ENCODE measurements at places on chromosomes 6 and 20. TPM values are rescaled to one million over a fixed set of nuclear protein-coding genes. Genes with fewer than 3 reads are reported as not detected.

Gene RAMACL
- 2.7 TPM for total RNA-seq

Gene SNX21
- total RNA-seq, result 22.8 TPM

Gene TRIM38
- 8.7 TPM for total RNA-seq

Gene UBD
- total RNA-seq, result not detected

Gene ZNF391
- total RNA-seq, result 3.0 TPM

Gene FLRT3
- total RNA-seq, result 50.4 TPM

Gene ADGRG6
- total RNA-seq, result 43.5 TPM

Gene C6orf118
- total RNA-seq, result 0.49 TPM

Gene C6orf141
- total RNA-seq, result 7.5 TPM

Gene TGM6
- 6.1 TPM for total RNA-seq

Gene TP53INP2
- 3.8 TPM for total RNA-seq

Gene SIGLEC1
- total RNA-seq, result 3.5 TPM

Gene DOK5
- 11.1 TPM for total RNA-seq

Gene TMEM151B
- 0.10 TPM for total RNA-seq

Gene MYCT1
- total RNA-seq, result 16.3 TPM

Gene GJA1
- total RNA-seq, result 431 TPM

Measured in skin of body (tissue), 3 donors.